ENCODE measurements at places on chromosomes 5 and 9. TPM values are rescaled to one million over a fixed set of nuclear protein-coding genes. Genes with fewer than 3 reads are reported as not detected.

- no peaks in the 10 kb centered on the region for H3K36me3 ChIP-seq
- H3K4me1 ChIP-seq: no peaks in the 10 kb centered on the region
- H3K27me3 ChIP-seq: no peaks in the 10 kb centered on the region
Measured at GRCh38 chr9:95724253-95724991, 151.1 kb upstream of the ERCC6L2 start.

DNA sequence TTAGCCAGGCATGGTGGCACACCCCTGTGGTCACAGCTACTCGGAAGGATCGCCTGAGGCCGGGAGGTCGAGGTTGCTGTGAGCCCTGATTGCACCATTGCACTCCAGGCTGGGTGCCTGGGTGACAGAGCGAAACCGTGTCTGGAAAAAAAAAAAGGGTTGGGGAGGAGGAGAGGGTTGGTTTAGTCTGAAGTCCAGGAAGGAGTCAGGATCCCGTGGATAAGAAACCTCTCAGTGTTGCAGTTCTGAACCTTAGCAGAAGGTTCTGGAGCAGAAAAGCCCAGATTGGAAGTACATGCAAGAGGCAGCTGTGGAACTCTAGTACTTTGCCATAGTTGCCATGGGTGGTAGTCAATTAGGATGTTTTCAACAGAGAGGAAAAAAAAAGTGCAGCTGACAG lies 125.2 kb upstream of the CPEB4 start:
- no peak overlapping the region for H3K27ac ChIP-seq
- peaks cover 42% of the 10 kb centered on the region for H3K4me1 ChIP-seq
- no peak overlapping the region for H3K4me3 ChIP-seq
- H3K36me3 ChIP-seq: no peaks in the 10 kb centered on the region
- no peak for DNase-seq
- H3K27me3 ChIP-seq: no peaks in the 10 kb centered on the region

DNA sequence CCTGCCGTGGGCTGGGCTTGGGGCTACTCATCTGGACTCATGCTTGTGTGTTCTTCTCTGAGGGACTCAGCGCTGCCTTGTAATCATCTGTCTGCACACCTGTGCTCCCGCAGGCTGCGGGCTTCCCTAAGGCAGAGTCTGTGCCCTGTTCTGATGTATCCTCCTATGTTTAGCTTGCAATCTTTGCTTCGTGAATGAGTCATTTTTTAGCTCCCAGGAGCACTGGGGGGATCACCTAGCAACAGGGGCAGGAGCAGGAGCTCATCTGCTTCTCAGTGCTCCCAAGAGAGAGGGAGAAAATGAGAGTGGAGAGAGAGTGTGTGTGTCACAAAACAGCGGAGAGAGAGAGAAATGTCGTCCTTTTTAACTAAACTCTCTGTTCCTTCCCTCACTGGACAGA lies 202.4 kb upstream of the ZNF618 start:
- H3K4me1 ChIP-seq: peaks cover 15% of the 10 kb centered on the region
- no peak overlapping the region for H3K4me3 ChIP-seq
- H3K36me3 ChIP-seq: no peaks in the 10 kb centered on the region

- no peak overlapping the region for H3K4me3 ChIP-seq
- no peaks in the 10 kb centered on the region for H3K4me1 ChIP-seq
- peaks cover 100% of the 10 kb centered on the region for H3K36me3 ChIP-seq
- no peaks in the 10 kb centered on the region for H3K27me3 ChIP-seq
- no peak for DNase-seq
Measured at GRCh38 chr9:111412280-111412679, 71.9 kb downstream of the ECPAS start.

- no peaks in the 10 kb centered on the region for H3K4me1 ChIP-seq
- H3K4me3 ChIP-seq: no peak overlapping the region
- peak; percentile 4 for DNase-seq
Measured at GRCh38 chr9:72203205-72203803, 54.1 kb downstream of the GDA start.

DNA sequence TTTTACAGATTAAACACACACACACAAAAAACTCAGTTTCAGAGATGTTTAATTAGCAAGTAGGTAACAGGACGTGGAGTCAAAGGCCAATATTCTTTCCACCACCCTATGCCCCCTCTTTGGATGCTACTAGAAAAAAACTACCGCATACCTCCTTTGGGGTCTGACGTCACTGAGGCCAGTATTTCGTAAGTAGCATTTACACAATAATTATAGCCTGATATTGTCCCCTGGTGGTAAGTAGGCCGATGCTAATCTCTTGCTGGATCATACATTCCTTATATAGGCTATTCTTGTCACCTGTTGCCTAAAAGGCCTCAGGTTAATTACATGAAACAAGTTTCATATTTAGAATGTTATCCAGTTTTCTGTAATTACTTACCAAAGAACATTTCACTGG lies 21.0 kb upstream of the SMARCA2 start:
- no peak for DNase-seq
- H3K36me3 ChIP-seq: no peaks in the 10 kb centered on the region
- no peak overlapping the region for H3K4me3 ChIP-seq
- no peak overlapping the region for H3K27ac ChIP-seq
- H3K27me3 ChIP-seq: no peaks in the 10 kb centered on the region

- H3K36me3 ChIP-seq: no peaks in the 10 kb centered on the region
- H3K4me3 ChIP-seq: no peak overlapping the region
- DNase-seq: no peak
- peaks cover 7% of the 10 kb centered on the region for H3K4me1 ChIP-seq
Measured at GRCh38 chr5:160315968-160316367, 3.6 kb upstream of the CCNJL start.

Gene EQTN
- not detected for total RNA-seq

Gene PHYHD1
- 38.9 TPM for total RNA-seq

Data from heart right ventricle (tissue), 16 donors.